Spleen (tissue), 13 donors: ENCODE measurements at places on chromosomes 5 and 9.

GRCh38 chr5:158033724-158034123 lies 174.8 kb upstream of the CLINT1 start:
- no peak for DNase-seq

DNA sequence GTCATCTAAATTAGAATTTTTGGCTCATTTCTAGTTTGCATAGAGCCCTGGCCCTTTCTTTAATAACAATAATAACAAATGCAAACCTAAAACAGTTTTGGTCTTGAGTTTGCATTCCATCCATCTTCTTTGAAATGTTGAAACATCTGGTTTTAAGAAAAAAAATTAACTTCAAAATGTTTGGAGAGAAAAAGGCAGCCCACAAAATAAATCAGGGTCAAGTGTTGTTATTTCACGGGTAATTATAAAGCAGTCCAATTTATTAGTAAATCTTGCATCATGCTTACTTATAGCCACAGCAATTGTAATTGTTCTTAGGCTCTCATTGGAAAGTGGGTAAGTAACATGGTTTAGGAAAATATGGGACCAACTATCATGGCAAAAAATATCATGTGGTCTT lies 247.0 kb upstream of the MEF2C start:
- no peak for DNase-seq

- DNase-seq: no peak
Measured at GRCh38 chr9:136412962-136413361, 2.5 kb downstream of the PMPCA start.

DNA sequence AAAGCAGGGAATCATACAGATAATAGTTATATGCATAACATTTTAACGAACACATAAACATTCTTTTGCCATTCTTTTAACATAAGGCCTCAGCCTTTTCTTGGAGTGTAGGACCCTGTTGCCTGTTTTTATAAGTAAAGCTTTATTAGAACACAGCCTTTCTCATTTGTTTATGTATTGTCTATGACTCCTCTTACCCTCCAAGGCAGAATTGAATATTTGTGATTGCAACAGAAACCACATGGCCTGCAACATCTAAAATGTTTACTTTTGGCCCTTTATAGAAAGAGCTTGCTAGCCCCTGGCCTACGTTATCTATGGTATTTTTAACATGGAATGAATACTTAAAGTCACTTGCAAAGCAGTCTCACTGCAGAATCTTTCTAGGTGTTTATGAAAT lies 2.6 kb downstream of the SLC31A1 start:
- DNase-seq: no peak

GRCh38 chr5:74373076-74373475 lies 267.5 kb downstream of the ENC1 start:
- DNase-seq: no peak

GRCh38 chr9:75855509-75855908 lies 35.0 kb upstream of the PCSK5 start:
- DNase-seq: no peak
